ENCODE measurements at places on chromosomes 16 and 17. TPM values are rescaled to one million over a fixed set of nuclear protein-coding genes. Genes with fewer than 3 reads are reported as not detected.

DNA sequence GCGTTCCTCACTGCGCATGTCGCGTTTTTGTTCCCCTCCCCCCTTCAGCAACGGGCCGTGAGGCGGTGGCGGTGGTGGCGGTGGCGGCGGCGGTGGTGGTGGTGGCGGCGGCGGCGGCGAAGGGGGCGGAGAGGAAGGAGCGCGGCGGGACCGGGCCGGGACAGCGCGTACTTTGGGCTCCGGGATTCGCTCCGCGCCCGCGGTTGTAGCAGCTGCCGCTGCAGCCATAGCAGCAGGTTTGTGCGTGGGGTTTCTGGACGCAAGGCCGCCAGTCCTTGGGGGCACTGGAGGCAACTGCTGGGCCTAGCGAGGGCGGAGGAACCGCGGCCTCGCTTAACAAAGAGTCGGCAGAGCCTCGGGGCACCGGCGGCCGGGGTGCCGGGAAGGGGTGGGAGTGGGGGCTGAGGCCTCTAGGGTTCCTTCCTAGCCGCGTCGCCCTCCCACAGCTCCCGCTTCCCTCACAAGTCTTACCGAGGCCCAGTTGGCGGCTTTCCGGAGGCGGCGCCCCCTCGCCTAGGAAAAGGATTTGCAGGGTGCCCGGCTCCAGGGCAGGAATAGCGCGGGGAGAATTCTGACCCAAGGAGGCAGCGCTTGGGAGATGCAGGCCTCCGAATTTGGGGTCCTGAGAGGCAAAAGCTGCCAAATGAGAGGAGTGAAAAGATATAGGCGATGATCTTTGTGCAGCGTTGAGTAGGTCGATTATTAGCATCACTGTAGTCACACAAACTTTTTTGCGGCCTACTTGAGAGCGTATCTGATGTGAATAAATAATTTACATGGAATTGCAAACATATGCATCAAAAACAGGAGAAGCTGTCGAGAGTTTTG lies at the start of gene DDX42:
Gene DDX42 (plus strand): TSS at position 30 of the 828 bp plus-strand sequence. CDS start 12,880 bp downstream, outside the sequence.
- DNase-seq, result no peak

GRCh38 chr16:81700071-81700779 lies 78.9 kb upstream of the PLCG2 start:
- DNase-seq, result no peak

- DNase-seq, result no peak
Measured at GRCh38 chr16:12096828-12097522, 120.4 kb downstream of the SNX29 start.

DNA sequence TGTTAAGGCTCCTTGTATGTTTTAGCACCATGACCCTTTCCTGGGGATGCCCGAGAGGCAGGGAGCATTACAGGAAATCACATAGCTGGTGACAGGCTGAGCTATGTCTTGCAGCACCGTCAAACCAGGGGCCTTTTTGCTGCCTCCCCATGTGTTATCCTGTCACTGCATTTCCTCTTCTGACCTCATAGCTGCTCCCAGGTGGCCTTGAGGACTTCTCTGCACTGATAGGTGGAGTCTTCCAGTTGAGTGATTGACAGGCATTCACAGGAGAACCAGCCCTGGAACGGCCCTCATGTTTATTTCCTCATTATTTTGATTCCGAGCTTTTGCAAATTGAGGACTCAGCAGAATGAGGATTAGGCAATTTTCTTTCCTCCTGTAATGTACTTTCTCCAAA lies 349.6 kb downstream of the HAPSTR1 start:
- no peak for DNase-seq

DNA sequence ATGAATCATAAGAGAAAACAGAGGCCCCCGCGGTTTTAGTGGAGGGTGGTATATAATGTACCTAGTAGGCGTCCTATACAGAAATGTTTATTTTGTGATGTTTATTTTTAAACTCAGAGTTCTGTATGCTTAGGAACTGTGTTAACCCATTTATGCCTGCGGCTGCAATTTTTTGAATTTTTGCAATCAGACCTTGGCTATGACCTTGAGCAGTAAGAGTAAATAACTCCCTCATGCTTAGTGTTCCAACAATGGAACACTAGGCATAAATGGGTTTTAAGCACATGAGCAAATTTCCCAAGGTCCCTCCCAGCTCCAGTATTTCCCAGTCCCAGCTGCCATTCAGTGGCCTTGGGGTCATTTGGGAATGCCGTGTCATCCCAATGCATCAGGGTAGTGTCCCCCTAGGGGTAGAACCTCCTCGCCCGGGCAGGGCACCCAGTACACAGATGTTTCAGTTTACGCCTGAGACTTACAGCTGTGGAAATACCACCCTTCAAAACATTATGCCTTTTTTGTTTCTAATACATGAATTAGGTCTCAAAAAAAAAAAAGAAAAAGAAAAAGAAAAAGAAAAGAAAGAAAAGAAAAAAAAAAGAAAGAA lies 605.8 kb upstream of the CDH11 start:
- DNase-seq, result no peak

GRCh38 chr16:73804456-73804855 lies 492.2 kb upstream of the PSMD7 start:
- no peak for DNase-seq

NPEPPS gene
- total RNA-seq, result 206 TPM

DNA sequence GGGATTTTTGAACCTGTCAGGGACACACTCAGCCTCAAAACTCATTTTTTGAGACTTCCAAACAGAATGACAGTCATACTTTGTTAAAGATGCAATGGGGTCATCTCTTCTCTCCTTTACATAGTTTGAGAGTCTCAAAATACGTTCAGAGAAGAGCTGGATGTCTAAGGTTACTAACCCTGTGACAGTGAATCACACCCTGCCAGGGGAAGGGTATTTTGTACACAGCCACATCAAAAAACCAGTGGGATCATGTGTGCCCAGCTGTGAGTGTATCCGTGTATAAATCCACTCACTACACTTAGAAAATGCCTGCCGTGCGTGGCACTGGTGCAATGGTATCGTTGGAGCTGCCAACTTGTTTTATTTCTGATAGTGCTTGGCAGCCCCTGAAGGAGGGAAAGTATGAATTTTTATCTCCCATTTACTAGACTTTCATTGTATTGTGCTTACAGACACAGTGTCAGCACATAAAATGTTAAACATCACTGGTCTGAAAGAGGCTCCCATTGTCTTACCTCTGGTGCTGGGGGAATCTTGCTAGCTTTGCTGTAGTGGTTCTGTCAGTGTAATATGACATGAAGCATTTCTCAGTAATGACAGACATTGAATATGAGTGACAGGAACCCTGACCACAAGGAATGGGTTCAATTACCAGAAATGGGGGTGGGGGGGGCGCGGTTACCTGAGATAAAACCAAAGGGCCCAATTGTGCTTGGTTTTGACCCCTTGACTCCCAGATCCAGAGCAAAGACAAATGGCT lies 256.3 kb downstream of the FTO start:
- no peak for DNase-seq

IL17C gene
- total RNA-seq, result not detected

GRCh38 chr16:5845046-5845445 lies 747.5 kb upstream of the EEF2KMT start:
- DNase-seq, result no peak

DNA sequence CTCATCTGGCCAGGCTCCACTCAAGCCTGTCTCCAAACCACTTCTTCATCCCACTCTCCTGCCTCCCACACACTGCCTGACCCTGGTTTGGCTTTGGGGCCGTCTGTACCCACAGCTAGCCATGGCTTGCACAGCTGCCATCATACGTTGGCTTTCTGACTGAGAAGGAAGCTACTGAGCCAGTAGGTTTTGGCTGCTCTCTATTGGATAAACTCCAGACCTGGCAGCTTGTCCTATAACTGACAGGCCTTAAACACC lies 3.9 kb downstream of the MIF4GD start:
- no peak for DNase-seq

- no peak for DNase-seq
Measured at GRCh38 chr16:53744449-53744848, 40.5 kb downstream of the FTO start.

DNA sequence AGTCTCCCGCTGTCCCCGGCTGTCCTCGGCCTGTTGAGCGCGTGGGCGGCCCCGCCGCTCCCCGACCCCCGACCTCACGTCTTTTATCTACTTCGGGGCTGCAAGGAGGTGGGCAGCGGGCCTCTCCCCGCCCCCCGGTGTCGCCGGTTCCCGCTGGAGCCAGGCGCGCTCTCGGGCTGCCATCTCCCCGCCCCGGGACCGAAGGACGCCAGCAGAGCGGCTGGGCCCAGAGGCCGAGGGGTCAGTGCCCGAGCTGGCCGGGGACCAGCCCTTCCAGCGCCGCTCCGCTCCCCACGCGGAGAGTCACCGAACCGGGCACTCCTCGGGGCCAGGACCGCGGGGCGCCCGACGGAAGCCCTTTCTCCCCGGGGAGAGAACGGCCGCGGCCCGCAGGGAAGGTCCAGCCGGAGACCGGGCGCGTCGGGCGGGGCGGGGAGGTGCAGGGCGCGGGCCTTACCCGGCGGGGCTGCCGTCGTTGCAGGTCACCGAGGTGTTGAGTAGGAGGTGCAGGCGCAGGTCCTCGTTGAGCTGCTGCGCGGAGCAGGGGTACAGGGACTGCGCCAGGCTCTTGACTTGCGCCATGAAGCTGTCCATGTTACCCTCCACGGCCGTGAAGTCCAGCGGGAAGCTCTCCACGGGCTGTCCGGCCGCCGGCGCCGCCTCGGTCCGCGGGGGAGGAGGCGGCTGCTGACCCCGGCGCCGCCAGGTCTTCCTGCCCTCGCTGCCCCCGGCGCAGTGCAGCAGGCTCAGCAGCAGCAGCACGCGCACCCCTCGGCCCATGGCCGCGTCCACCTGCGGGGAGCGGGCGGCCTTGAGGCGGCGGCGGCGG lies 643 bp downstream of the NOTUM start:
- DNase-seq, result no peak

GRCh38 chr17:55348749-55349354 lies 72.8 kb downstream of the MMD start:
- DNase-seq, result no peak

SEPTIN12 gene
- not detected for total RNA-seq

DNA sequence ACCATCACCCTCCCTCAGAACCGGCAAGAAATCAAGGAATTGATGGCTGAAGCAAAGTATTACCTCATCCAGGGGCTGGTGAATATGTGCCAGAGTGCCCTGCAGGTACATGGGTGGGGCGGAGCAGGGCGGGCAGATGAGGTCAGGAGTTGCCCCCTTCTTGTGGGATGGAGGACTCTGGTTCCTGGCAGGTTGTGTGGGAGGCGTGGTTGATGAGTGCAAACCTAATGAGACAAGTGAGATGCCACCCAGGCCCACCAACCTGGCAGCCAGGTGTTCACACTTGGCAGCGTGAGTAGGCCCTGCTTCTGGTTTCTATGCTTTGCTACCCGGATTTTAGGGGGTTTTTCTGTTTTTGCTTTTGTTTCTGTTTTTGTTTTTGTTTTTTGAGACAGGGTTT lies 4.8 kb downstream of the TNFAIP1 start:
- DNase-seq, result no peak
